ENCODE measurements at places on chromosomes 6 and 20.
A peak's percentile ranks its signal among the peaks of the same experiment; 100 is the strongest.

GRCh38 chr6:137121401-137121997 lies 51.9 kb downstream of the IL22RA2 start:
- no peak for DNase-seq

DNA sequence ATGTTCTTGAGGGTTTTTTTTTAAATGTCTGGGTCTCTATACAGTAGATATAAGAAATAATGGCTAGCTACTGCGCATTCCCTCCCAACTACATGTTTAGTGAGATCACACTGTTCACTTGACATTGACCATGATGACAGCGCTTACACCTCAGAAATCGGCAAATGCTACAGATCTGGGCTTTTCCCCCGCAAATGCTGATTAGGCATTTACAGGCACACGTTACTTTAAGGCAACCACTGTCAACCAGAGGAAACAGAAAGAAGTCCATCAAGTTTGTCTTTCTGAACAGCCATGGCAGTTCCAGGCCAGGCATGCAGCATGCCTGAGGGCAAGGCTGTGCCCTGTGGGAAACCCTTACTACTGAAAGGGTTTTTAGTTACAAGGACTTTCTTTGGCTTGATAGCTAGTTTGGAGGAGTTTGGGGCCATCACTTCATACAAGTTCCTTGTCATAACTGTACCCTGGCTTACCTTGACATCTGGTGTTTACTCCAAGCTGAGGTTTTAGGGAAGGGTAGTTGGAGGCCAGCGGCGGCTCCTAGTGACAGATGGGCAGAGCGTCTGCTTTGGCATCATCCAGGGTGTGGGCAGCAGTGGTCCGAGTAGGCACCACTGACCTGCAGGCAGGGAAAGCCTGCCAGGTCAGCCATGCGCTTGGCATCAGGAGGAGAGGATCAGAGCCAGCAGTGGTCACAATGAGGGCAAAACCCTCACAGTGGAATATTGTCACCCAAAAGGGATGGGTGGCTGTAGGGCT lies 43.0 kb downstream of the CFAP61 start:
- no peak for DNase-seq

GRCh38 chr6:111925296-111925695 lies 52.0 kb upstream of the FYN start:
- DNase-seq = peak; percentile 73

DNA sequence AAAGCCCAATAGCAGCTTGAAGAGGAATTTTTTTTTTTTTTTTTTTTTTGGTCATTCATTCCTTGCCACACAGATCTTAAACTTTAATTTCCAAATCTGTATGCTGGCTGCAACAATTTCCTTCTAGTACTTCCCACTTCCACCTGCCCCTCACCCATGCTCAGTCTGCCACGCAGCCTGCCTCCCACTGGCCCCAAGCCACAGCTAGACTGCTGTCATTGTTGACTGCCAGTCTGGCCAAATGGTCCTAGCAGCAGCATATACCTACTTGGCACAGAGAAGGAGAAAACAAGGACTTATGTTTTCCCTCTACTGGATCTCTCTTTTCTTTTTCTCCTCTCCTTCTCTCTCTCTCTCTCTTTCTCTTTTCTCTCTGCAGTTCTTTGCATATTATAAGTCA lies 118.3 kb upstream of the HEY2 start:
- DNase-seq = no peak

DNA sequence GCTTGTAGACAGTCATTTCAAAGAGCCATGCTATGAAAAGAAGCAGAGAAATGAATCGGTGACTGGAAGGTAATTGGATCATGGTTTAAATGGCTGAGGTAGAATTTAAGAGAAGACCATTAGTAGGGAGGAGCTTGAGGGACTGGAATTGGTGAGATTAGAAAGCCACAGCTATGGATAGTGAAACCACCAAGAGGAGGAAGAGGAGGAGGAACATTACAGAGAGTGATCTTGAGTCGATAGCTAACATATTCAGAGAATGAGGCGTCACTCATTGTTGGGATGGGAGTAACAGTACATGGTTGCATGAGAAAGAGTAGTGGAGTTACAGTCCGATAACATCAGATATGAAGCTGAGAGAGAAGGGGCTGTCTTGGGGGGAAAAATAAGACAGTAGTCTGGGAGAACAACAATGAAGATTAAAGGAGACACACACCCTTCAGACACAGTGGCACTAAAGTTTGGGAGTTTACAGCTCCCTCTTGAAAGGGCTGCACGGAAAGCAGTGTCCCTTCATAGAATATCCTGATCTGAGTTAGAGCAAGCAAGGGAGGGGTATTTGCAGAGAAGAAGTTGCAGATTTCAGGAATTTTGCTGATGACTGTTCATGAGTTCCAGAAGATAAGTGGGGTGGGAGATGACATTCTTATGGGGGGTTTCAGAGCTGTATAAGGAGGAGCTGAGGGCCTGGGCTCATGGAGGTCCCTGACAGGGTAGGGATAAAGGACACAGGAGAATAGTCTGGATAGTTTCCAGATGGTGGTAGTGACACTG lies 15.1 kb upstream of the LAMP5 start:
- no peak for DNase-seq

DNA sequence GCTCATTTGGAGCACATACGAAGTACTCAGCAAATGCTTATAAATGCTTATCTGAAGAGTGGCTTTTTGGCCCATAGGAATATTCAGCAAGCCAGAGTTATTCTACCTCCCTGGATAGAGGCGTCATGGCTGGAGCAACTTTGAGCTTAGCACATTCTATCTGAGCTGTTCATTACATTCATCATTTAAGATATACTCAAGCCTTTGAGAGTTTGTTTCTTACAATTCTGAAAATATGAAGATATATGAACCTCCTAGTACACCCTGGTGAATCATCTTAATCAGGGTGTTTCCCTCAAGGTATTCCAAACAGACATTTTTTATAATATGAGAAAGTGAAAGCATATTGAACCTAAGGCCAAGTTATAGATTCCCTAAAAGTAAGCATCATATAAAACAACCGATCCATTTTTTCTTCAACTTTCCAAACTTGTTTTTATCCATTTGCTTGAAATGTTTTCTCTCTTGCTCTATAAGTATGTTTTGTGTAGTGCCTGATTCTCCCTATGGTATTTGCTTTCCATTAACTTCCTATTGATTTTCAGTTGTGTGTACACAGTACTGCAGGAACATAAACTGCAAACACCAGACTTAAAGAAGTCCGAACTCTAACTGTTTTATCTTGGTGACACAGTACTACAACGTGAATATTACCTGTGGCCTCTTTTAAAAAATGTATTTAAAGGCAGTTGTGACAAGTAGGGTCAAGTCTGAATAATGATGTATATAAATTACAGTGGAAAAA lies 139.7 kb upstream of the PTPRK start:
- no peak for DNase-seq

GRCh38 chr6:74060354-74060753 lies 364.4 kb downstream of the CD109 start:
- DNase-seq = no peak

- DNase-seq = no peak
Measured at GRCh38 chr6:143361536-143362191, 88.8 kb downstream of the ADAT2 start.

- DNase-seq = no peak
Measured at GRCh38 chr20:22407237-22408193, 176.9 kb downstream of the FOXA2 start.

DNA sequence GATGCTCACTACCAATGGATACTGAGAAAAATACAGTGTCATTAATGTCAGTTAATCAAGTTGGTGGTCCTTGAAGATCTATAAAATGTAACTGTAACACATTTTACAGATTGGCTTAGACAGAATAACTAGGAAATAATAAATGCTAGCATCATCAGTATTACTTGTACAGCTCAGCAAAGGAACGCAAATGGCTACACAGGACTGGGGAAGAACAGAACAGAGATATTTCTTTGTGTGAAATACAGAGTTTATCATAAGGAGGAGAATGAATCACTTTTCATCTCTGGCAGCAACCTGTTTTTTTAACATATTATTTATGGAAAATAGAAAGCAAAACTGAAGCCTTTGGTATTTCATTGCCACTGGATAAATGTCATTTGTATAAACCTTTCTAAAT lies 8.2 kb upstream of the QKI start:
- no peak for DNase-seq

DNA sequence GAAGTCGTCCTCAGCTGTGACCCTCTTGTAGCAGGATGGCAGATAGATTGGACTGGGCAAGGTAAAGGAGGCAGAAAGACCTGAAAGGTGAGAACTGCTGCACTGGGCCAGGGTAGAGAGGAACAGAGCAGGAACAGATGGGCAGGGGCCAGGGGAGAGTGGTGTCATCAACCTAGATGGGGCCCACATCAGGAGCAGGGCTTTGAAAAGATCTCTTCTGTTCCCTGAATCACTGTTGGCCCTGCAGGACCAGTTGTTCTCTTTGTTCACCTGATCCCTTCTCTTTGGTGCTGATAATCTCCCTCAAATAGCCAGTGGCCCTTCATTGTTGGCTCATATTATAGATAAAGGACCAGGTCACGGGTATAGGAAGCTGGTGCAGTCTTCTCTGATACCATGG lies 59.9 kb downstream of the DTD1 start:
- no peak for DNase-seq

GRCh38 chr6:154341871-154342270 lies 14.7 kb downstream of the IPCEF1 start:
- no peak for DNase-seq

DNA sequence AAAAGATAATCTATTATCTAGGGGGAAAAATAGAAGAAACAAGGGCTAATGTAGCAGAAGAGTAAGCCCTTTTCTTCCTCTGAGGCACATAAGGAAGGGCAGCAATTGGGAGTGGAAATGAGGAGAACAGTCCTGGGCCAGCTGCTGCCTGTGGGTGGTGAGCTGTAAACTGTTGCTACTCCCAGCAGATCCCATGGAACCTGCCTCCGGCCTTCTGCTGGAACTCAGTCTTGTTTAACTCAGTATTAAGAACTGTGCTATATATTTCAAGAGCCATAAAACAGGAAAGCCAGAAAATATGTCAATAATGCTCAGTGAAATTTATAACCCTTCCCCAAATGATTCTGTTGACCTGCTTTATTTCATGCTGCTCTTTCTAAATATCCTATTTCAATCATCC lies 464.2 kb downstream of the COL12A1 start:
- peak; percentile 22 for DNase-seq

GRCh38 chr6:34697904-34698559 lies 1.5 kb upstream of the ILRUN start:
- DNase-seq = no peak

GRCh38 chr20:22525821-22526220 lies 58.6 kb downstream of the FOXA2 start:
- no peak for DNase-seq

DNA sequence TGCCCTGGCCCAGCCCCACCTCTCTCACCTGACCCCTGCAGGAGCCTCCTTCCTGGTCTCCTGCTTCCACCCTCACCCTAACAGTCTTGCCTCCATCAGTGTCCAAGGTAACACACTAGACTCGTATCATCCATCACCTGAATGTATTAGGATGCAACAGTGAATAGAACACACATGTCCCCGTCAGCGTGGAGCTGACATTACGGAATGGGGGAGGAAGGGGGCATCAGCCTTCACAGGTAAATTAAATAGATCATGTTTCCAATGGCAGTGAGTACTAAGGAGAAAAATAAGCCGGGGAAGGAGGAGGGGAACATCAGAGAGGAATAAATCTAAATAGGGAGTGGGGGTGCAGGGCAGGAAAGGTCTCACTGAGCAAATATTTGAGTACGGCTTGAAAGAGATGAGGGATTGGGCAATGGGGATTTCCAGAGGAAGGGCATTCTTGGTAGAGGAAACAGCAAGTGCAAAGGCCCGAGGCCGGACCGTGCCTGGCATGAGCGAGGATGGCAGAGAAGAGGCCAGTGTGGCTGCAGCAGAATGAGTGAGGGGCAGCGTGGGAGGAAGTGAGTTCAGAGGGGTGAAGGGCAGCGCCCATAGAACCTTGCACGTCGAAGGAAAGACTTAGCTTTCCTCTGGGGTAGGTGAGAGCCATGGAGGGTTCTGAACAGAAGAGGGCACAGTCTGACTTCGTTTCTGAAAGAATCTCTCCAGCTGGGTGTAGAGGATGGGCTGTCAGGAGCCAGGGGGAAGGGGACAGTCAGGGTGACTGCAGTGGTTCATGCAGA lies 110.1 kb upstream of the PTPN1 start:
- DNase-seq = no peak

DNA sequence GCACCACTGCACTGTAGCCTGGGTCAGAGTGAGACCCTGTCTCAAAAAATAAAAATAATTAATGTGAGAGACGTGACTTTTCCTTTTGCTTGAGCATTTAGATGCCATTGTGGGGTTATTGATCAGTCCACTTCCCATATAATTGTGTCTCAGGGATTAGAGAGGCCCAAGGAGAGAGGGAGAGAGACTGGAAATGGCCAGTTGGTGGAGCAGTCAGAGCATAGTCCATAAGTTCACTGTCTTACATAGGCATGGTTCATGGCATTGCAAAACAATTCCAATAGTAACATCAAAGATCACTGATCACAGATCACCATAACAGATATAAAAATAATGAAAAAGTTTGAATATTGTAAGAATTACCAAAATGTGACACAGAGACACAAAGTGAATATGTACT lies 15.2 kb upstream of the SDHAF4 start:
- no peak for DNase-seq

DNA sequence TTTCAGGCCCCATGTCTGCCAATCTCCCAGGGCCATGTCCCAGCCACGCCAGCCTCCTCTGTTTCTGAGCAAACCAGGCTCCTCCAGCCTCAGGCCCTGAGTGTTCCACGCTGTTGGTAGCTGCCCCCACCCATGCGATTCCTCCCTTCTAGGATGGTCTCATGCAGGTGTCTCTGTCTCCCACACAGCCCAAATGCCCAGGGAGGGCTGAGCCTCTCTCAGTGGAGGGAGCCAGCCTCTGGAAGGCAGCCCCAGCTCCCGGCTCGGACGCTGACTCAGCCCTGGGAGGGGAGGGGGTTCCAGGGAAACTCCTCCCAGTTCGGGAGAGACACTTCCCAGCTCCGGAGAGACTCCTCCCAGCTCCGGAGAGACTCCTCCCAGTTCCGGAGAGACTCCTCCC lies 122.9 kb upstream of the AFDN start:
- DNase-seq = no peak

DNA sequence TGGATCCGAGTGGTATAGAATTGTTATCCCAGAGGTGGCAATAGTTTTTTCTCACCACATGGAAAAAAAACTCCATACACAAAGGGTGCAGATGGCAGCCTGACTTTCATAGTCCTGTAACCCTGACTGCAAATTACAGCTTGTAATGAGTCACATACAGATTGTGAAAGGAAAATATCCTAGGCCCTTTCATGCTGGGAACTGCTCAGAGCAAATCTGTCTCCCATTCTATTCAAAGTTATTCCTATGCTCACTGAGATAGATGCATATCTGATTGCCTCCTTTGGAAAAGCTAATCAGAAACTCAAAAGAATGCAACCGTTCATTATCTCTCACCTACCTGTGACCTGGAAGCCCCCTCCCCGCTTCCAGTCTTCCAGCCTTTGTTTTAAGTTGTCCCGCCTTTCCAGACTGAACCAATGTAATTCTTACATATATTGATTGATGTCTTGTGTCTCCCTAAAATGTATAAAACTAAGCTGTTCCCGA lies 108.7 kb upstream of the MAP3K4 start:
- DNase-seq = peak; percentile 37

GRCh38 chr20:50379049-50379990 lies 130.9 kb upstream of the PTPN1 start:
- peak; percentile 95 for DNase-seq

DNA sequence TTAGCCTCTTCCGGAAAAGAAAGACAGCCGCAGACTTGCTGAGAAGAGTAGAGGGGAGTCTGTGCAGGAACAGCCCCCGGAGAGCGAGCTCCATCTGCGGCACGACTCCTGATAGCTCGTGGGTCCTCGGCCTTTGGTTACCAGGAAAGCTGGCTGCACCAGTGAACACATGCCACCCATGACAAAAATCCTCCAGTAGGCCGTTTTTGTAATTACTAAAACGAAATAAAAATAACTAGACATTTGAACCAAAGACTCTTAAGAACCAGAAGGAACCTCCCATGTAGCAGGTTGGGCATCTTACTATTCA lies 42.2 kb downstream of the RAMACL start:
- DNase-seq = no peak
